ENCODE measurements at places on chromosomes 3 and 15. TPM values are rescaled to one million over a fixed set of nuclear protein-coding genes. Genes with fewer than 3 reads are reported as not detected.

Gene GOLGA8J
- 0.41 TPM for total RNA-seq

Gene IQCH
- total RNA-seq: 2.3 TPM

Gene MAP2K5
- 23.9 TPM for total RNA-seq

Gene ZNF660
- total RNA-seq: 1.1 TPM

Gene MASP1
- not detected for total RNA-seq

Gene EBLN2
- 7.4 TPM for total RNA-seq

Gene CCDC32
- 24.1 TPM for total RNA-seq

- DNase-seq: no peak
These were observed 237.4 kb downstream of the MFSD1 start for GRCh38 chr3:159039286-159039685.

GRCh38 chr3:179474480-179474879, 23.2 kb upstream of the GNB4 start:
- DNase-seq: no peak

GRCh38 chr3:182606905-182607504, 186.3 kb upstream of the ATP11B start:
- DNase-seq: no peak

DNA sequence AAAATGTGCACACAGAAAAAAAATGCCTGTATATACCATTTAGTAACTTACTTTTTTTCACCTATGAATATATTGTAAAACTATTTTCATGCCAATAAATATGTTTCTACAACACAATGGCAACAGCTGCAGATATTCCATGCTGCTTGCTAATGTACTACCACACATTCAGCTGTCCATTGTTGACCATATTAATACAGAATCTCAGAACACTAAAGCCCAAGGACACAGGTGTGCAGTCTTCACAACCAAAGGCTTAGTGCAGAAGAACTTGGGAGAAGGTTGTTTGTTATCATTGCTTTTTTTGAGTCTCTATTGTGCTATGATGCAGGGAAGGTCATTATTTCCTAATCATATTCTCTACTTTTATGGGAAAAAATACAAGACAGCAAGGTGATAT, 79.6 kb downstream of the DIPK2A start:
- DNase-seq: no peak

GRCh38 chr3:134334901-134335280, 39.4 kb downstream of the AMOTL2 start:
- DNase-seq: no peak

- DNase-seq: no peak
These were observed 37.9 kb downstream of the CPA3 start for GRCh38 chr3:148903022-148903442.

DNA sequence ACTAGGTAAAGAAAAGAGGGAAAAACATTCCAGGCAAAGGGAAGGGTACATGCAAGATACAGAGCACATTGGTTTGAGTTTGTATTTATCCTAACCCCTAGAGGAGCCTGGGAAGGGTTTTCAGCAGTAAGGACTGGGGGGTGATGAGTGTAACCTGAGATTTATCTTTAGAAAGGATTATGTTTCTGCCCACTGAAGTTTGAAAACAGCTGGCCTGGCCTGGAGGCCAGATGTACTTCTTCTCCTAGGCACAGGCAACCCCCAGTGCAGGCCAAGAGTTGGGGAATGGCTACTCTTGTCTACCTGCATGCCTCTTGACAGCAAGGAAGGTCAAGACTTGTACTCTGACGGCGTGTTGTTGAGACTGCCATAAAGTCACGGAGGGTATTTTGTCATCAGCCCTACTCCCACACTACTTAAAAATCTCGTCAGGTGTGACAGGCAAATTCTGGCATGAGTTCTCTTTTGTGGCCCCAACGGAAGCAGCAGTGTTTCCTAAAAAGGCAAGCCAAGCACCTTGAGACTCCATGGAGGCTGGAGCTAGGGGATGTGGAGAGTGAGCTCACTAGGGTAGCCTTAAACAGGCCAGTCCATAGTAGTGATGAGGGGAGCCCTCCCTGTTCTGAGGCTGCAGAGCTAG, 241.5 kb upstream of the WNT5A start:
- no peak for DNase-seq

DNA sequence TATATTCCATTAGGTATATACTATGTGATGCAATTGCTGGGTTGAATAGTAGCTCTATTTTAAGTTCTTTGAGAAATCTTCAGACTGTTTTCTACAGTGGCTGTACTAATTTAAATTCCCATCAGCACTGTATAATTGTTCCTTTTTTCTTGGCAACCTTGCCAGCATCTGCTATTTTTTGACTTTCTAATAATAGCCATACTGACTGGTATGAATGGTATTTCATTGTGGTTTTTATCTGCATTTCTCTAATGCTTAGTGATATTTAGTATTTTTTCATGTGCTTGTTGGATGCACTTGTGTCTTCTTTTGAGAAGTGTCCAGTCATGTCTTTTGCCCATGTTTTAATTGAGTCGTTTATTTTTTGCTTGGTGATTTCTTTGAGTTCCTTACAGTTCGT, 145.1 kb upstream of the PLSCR5 start:
- DNase-seq: no peak

- no peak for DNase-seq
These were observed 36.0 kb downstream of the PSTPIP1 start for GRCh38 chr15:77030928-77031375.

- DNase-seq: no peak
These were observed 14.9 kb downstream of the NAALADL2 start for GRCh38 chr3:174873832-174874657.

GRCh38 chr3:136699271-136699828, 52.8 kb downstream of the STAG1 start:
- DNase-seq: no peak

GRCh38 chr15:50227076-50227475, 38.5 kb downstream of the HDC start:
- DNase-seq: no peak

GRCh38 chr3:25495304-25495703, 67.2 kb downstream of the RARB start:
- no peak for DNase-seq

GRCh38 chr3:39415983-39416382, 9.5 kb downstream of the RPSA start:
- DNase-seq: no peak
